Stimulated activated naive CD4-positive, alpha-beta T cell treated with Interleukin-2 at 50 U/mL for 16 hours (primary cell): ENCODE measurements at places on chromosomes 2 and 18.

DNA sequence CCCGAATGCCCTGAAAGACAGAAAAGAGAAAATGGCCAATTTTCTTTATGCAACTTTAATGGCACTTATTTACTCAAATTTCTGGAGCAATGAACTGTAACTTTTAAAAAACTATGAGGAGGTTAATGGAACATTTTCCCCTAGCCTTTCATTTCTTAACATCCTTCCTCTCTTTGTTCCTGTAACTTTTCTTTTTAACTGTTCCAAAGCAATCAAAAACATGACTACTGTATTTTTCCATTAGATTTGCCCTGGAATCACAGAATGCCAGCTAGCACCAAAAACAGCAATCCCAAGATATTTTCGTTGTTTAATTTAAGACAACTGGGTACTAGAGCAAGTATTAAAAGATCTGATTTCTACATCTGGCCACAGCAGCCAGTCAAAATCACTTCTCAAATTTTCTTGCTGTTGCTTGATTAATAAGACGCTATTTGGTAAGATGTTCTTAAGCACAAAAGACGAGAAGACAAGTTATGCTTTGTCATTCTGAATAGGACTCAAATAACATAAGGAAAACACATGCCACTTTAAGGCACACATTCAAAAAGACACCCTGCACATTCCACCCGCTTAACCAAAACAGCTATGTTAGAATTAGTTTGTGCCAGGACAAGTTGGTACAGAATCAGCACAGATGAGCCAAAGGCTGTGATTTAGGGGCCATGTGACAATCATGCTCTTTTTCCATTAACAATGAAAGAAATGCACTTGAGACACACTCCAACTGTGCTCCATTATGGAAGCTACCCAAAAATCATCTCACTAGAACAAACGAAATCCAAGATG lies 3.6 kb downstream of the STARD7 start:
- DNase-seq: no peak

- DNase-seq: no peak
Observed at GRCh38 chr2:158723921-158724802, 71.0 kb upstream of the DAPL1 start.

DNA sequence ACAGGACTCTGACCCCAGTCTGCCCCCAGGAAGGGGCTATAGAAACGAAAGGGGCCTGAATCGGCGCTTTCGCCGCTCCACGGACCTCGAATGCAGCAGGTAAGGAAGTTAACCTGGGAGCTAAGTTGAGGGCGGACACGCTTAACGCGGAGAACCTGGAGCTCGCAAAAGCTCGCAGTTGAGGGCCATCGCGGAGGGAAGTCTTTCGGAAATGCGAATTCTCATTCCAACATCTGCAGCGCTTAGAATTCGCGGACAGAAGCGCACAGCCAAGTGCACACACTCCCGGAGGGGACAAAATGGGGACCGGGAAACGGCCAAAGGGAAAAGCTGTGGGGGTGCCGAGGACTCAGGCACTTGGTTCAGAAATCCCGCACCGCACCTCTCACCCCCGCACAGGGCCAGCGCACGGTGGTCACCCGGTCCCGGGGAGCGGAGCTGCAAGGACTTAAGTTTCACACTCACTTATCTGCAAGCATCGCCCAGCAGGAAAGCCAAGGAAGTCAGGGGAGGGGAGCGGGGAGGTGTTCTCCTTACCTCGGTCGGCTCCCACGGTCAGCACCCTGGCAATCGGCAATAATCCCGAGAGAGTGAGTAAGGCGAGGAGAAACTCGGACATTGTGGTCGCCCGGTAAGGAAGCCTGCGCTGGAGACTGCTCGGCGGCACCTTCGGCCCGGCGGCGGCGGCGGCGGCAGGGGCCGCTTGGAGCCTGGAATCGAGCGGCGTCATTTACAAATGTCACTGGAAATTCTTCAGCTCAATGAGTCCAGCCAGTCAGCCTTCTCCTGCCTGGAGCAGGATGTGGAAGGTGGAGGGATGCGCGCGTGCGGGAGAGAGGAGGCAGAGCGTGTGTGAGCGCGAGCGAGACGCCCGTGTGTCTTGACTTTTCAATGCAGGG lies 456 bp downstream of the LRP1B start:
- DNase-seq: no peak

DNA sequence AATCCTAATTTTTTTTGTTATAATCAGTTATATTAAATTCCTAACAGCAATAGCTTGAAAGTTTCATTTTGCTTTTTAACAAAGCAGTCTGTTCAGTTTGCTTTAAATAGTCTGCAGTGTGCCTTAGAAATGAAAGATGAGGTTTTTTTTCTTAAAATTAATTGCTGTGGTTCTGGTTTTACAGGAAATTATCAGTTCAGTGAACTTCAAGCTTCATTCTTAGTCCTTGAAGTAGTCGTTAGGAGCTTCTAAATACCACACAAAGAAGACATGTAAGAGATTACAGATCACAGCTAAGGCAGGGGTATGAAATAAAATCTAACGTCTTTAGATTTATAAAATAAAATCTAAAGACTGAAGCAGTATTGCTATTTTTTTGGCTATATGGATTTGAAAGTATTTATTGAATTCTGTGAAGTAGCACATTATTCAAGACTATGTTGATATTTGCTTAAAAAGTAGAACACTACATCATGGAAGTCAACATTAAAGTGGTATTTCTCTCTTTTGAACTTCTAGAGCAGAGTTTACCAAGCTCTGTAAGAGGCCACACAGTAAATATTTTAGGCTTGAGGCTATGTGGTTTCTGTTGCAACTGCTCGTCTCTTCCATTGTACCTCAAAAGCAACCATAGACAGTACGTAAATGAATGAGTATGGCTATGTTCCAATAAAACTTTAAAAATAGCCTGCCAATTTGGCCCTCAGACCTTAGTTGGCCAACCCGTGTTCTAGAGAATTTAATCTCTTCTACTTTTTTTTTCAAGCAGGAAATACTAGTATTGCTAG lies 81.5 kb upstream of the STON1 start:
- DNase-seq: no peak

GRCh38 chr2:209638346-209638745 lies 133.3 kb upstream of the UNC80 start:
- no peak for DNase-seq

- DNase-seq: no peak
Observed at GRCh38 chr2:68762100-68762499, 27.5 kb downstream of the ARHGAP25 start.

DNA sequence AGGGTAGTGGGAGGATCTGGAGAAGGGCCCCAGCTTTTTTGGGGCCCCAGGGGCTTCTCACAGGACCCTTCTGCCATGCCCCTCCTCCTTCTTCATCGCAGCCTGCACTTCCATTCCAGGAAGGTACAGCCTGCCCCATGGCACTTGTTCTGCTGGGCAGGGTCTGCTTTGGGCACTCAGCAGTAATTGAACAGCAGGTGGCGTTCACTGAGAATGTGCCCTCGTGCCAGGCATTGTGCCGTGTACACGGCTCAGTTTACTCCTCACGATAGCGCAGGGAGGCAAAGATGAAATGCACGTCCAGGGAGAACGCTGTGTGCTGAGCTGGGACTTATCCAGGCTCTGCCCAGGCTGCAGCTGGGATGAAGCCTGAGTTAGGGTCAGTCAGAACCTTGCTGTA lies 54.8 kb upstream of the ASB18 start:
- no peak for DNase-seq
